Gastroesophageal sphincter (tissue), 4 donors: ENCODE measurements at places on chromosomes 7 and 10.

DNA sequence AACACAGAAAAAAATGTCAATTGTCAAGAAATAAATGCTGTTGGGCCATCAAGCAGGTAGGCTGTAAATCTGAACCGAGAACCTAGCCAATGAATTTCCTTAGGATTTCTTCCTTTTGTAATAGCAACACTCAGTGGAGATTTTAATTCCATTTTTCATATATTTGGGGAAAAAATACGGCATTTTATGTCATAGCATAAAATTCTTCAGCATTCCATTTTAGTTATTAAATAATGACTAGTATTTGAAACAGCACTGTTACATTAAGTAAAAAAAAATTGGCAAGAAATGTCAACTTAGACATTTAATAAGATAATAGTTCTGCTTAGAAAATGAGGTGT, 12.3 kb upstream of the VIM start:
- no peak for ATAC-seq

DNA sequence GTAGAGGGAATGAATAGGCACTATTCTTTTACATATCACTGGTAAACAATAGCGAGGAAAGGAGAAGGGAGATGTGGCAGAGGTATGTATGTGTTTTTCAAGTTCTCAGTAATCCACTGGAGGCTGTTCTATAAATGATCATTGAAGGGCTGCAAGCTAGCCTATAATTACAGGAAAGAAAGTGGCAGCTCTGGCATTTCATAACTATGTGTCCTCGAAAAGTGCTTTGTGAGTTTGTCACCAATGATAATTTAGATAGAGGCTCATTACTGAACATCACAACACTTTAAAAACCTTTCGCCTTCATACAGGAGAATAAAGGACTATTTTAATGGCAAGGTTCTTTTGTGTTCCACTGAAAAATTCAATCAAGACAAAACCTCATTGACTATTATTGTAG, 235.1 kb downstream of the FOXP2 start:
- no peak for ATAC-seq

DNA sequence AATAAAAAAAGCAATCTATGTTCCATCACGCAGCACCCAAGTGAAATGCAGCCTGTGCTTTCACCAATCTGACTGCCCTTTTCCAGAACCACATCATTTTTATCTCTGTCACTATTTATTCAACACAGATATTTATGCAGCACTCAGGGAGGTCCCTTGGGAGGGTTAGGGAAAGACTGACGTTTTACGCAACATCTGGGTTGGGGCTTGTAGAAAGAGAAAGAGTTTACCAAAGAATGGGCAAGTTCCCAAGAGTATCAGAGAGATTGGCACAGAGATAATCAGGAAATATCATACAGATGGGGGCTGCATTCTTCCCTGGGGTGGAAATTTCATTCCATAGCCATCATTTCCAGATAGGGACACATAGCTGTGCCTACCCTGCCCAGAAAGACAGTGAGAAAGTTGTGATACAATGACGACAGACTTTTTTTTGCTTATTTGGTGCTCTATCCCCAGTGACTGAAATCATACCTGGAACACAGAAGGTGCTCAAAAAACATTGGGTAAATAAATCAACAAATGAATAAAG, 474.2 kb downstream of the CALN1 start:
- no peak for ATAC-seq

DNA sequence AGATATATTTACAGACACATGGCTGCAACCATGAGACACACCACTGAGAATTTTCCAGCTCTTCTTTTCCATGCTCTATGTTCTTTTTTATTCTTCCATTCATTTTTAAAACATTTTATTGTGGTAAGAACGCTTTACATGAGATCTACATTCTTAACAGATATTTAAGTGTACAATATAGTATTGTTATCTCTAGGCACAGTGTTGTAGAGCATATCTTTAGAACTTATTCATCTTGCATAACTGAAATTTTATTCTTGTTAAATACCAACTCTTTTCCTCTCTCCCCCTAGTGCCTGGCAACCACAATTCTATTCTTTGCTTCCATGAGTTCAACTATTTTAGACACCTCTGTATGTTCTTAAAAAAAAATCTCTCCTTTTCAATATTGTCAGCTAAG, 67.1 kb upstream of the HABP2 start:
- ATAC-seq: no peak

DNA sequence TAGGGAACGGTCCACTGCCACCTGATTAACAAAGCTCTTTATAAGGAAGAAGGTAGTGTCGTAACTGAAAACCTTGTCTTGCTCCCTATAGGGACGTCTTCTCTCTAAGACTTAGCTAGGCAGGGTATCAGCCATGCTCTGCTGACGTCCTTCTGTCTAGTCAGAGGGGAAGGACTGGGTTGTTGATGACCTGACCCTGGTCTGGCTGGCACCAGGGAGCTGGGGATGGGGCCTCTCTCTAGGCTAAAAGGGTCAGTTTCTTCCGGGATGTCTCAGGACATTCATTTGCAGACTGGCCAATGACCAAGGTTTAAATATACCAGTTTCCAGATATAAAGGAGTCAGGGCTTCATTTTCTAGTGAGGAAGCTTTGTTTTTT, 9.6 kb downstream of the CYP17A1 start:
- no peak for ATAC-seq

DNA sequence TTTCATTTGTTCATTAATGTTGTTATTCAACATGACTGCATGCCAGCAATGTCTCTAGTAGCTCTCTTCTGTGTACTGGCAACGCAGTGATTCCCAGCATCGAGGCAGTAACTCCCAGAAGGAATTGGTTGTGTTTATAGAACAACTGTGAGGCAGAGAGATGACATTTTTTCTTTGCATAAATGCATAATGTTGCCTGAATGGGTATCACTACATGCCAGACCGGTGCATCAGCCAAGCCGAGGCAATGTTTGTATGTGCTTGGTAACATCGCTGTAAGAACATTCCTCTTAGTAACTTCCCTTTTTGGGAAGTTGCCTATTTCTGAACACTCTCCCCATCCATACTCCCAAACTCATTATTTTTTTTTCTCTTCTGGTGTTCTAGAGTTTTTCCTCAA, 182.9 kb downstream of the HTR7 start:
- ATAC-seq: no peak

GRCh38 chr7:142539901-142540300, 209.4 kb upstream of the PRSS1 start:
- no peak for ATAC-seq

GRCh38 chr10:35212856-35213255, 86.2 kb downstream of the CREM start:
- no peak for ATAC-seq

- no peak for ATAC-seq
These were observed 88.4 kb downstream of the MTPN start for GRCh38 chr7:135888740-135889139.

DNA sequence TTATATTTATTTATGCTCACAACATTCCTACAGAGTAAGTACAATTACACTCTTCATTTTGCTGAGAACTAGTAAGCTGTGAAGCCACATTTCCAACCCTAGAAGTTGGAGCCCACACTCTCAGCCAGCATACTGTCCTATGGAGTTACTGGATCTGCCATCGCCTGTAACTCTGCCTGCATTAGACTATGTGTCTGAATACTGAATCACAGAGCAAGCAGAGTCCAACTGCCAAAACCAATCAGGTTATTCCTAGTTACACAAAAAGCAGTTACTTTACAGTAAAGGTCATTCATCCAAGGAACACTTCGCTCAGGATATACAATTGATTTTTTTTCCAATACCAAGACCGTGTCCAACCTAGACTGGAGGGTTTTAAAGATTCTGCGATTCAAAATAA, 21.5 kb downstream of the CTAGE6 start:
- ATAC-seq: no peak

DNA sequence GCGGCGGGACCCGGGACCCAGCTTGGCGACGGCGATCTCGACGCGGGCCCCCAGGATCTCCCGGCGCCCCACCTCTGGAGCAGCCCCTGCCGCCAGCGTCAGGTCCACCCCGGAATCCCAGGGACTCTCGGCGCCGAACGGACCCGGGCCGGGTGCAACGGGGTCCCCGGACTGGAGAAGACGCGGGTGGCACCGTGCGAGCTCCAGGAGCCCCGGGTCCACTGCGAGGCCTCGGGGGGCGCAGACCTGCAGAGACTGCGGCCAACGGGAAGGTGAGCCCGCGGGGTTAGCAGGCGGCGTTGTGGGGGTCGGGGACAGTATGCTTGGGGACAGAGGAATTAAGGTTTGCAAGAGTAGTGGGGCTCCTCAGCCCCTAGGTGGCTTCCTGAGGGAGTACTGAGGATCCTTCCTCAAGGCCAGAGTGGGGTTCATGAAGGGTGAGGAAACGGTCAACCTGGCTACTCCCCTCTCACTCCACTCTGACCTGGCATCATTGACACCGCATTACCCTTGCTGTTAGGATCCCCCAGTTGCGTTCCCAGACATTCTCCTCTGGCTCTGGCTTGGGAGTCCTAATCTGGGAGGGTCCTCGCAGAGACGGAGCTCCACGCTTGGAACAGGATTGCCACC, 353 bp downstream of the EPHB6 start:
- peak; percentile 5 for ATAC-seq

- no peak for ATAC-seq
These were observed 847 bp downstream of the AGMO start for GRCh38 chr7:15560968-15561367.

- ATAC-seq: no peak
These were observed 70.0 kb upstream of the AGBL3 start for GRCh38 chr7:134916171-134916883.

DNA sequence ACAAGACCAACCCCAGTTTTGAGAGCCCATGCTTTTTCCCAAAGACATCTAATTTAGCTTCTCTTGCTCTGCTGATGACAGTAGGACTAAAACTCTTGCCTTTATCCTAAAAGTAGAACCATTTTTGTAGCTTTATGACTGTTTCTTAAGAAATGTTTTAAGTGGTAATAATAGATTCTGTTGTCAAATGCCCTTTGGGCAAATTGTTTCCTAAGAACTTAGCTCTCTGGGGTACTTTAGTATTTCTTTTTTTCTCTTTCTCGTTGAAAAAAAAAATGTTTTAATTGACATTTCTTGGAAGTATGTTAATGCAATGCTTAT, 157.4 kb downstream of the ARID5B start:
- no peak for ATAC-seq

GRCh38 chr10:79925614-79926013, 23.3 kb downstream of the SFTPD start:
- ATAC-seq: no peak

GRCh38 chr7:13908667-13909397, 80.6 kb downstream of the ETV1 start:
- no peak for ATAC-seq

- ATAC-seq: no peak
These were observed 25.8 kb downstream of the NHLRC2 start for GRCh38 chr10:113880236-113880635.

DNA sequence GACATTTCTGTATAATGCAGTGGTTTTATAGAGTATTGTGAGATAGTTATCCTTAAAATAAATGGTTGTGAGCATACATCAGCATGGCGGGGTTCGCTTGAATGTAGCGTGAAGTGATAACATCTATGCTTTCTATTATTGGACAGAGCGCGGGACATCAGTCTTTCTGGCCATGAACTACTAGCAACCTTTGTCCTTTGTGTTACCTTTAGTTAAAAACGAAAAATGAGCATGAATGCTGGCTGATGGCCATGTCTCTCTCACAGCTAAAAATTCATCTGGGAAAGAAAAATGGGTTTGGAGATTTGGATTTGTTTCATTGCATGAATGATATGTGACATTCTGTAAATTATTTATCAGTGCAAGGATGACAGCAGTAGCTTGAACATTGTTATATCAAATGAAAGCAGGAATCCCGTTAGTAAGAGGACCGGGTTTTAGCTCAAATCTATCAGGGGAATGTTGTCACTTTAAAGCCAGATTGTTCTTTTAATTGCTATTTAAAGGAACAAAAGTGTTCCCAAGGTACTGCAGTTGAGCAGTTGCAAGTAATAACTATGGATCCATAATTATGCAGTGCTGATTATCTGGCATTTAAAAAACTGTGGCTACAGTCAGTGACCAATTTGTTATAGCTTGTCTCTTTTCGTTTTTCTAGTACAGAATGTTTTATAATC, 131.0 kb downstream of the KAT6B start:
- no peak for ATAC-seq

- no peak for ATAC-seq
These were observed 1.8 kb upstream of the INTS1 start for GRCh38 chr7:1505731-1506550.

- ATAC-seq: no peak
These were observed 9.4 kb upstream of the EPHB4 start for GRCh38 chr7:100836812-100837098.

GRCh38 chr10:88792661-88793060, 9.9 kb upstream of the LIPM start:
- peak; percentile 53 for ATAC-seq

DNA sequence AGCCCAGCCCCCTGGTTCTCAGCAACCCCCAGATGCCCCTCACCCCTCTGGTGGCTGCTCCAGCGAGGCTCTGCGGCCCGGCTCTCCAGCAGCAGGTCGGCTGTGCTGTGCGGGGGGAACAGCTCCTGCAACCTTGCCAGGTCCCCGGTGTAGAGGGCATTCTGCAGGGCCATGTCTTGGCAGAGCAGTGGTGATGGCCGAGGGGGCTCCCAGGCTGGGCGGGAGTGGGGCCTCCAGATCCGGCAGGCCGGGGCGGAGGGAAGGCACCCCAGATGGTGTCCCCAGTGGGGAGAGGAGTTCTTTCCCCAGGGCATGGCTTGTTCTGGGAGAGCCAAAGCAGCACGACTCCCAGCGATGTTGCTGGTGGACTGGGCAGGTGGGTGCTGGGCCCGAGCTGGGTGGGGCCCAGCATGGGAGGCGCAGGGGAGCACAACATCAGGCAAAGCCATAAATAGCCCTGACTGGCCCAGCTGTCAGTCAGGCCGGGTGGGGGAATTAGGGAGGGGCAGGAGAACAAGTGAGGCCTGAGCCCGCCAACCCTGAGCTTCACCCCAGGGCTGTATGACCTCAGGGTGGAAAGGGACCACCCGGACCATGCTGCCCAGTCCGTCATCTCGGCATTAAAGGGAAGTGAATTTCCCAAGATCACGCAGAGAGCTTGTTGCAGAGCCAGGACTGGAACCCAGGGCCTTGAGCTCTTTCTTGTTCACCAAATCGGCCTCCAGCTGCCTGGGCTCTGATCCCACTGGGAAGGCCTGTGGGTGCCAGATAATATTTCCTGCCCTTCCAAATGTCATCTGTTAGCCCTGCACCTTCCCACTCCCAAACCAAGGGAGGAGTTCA, 580 bp upstream of the ASB10 start:
- ATAC-seq: no peak
